Temporal lobe (tissue), 4 donors: ENCODE measurements at places on chromosomes 13 and 19. TPM values are rescaled to one million over a fixed set of nuclear protein-coding genes. Genes with fewer than 3 reads are reported as not detected.

The SBSN gene
- not detected for total RNA-seq

The THSD8 gene
- total RNA-seq = 0.25 TPM

The SOHLH2 gene
- 0.74 TPM for total RNA-seq

The GPC6 gene
- total RNA-seq = 14.3 TPM

The OR7E24 gene
- total RNA-seq = not detected

The EMP3 gene
- 1.7 TPM for total RNA-seq

The FPR2 gene
- total RNA-seq = not detected

The BEST2 gene
- total RNA-seq = under 0.01 TPM

The ZNF302 gene
- 66.1 TPM for total RNA-seq

The ZNF575 gene
- 0.49 TPM for total RNA-seq

The ZNF431 gene
- 19.4 TPM for total RNA-seq

The GPR4 gene
- total RNA-seq = 0.25 TPM

The TMEM59L gene
- 42.0 TPM for total RNA-seq

The OVOL3 gene
- total RNA-seq = not detected

The SMIM7 gene
- 52.1 TPM for total RNA-seq

The KATNAL1 gene
- 47.9 TPM for total RNA-seq

The SLC25A41 gene
- total RNA-seq = 0.98 TPM

The SCEL gene
- total RNA-seq = 0.25 TPM

The ACTMAP gene
- total RNA-seq = 0.74 TPM

The ZNF177 gene
- total RNA-seq = 10.1 TPM

The SIGLEC9 gene
- 0.25 TPM for total RNA-seq

The HSD17B14 gene
- total RNA-seq = 1.7 TPM

The ZNF91 gene
- 573 TPM for total RNA-seq

The GGN gene
- under 0.01 TPM for total RNA-seq

The CBY2 gene
- total RNA-seq = not detected

The UBE2L5 gene
- not detected for total RNA-seq

The KLK14 gene
- total RNA-seq = not detected

The IZUMO2 gene
- not detected for total RNA-seq

The ZNF540 gene
- 16.2 TPM for total RNA-seq

The NOSIP gene
- 21.4 TPM for total RNA-seq

The EPSTI1 gene
- 2.0 TPM for total RNA-seq

The SPACA4 gene
- total RNA-seq = not detected

The CABP5 gene
- total RNA-seq = not detected

The FCGBP gene
- total RNA-seq = 2.5 TPM

The ZFP36 gene
- total RNA-seq = 2.0 TPM

The IGFL1 gene
- not detected for total RNA-seq

The NCAN gene
- total RNA-seq = 238 TPM

The IGFL2 gene
- not detected for total RNA-seq

The FRY gene
- total RNA-seq = 72.0 TPM

The ZNF554 gene
- 13.0 TPM for total RNA-seq
